ENCODE measurements at places on chromosomes 6 and 20. TPM values are rescaled to one million over a fixed set of nuclear protein-coding genes. Genes with fewer than 3 reads are reported as not detected.

GRCh38 chr6:167666571-167667203 lies 160.0 kb upstream of the AFDN start:
- no peaks in the 10 kb centered on the region for H3K36me3 ChIP-seq
- H3K27ac ChIP-seq, result peak overlapping the region; percentile 79
- H3K4me1 ChIP-seq, result peaks cover 64% of the 10 kb centered on the region
- H3K27me3 ChIP-seq, result no peaks in the 10 kb centered on the region
- H3K4me3 ChIP-seq, result peak overlapping the region; percentile 46
- no peak for DNase-seq

DNA sequence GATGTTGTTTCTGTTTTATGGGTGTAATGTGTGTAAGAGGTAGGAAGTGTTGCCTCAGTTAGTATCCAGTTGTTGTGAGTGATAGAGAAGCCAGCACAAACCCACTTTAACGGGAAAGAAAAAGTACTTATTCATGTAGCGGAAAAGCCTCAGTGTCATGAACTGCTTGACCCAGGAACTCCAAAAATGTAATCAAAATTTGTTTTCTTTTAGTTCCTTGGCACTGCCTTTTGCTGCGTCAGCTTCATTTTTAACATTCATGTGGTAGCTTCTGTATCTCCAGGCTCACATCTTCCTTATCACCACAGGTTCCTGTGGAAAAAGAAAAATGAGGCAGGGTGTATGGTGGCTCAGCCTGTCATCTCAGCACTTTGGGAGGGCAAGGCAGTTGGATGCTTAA lies 46.4 kb upstream of the CCDC28A start:
- H3K4me1 ChIP-seq, result peaks cover 8% of the 10 kb centered on the region
- H3K27me3 ChIP-seq, result no peaks in the 10 kb centered on the region
- H3K4me3 ChIP-seq, result no peak overlapping the region
- peaks cover 2% of the 10 kb centered on the region for H3K36me3 ChIP-seq
- H3K27ac ChIP-seq, result no peak overlapping the region

DNA sequence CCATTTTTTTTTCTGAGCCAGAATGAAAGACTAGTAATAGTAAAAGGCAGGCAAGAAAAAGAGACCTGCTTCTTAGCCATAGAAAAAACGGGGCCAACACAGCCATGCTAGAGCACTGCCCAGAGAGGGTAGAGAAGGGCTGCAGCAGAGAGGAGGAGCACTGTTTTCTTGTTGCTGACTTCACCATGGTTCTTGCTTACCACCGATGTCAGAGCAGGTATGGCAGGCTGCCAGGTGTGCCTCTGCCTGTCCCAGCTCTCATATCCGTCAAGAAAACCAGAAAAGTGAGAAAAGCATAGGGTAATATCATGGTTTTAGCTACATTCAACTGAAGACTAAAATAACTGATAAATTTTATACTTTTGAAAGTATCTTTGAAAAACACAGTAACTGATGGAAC lies 60.7 kb downstream of the DTNBP1 start:
- no peak for DNase-seq
- H3K27me3 ChIP-seq, result no peaks in the 10 kb centered on the region
- peaks cover 2% of the 10 kb centered on the region for H3K36me3 ChIP-seq
- H3K27ac ChIP-seq, result no peak overlapping the region

- H3K36me3 ChIP-seq, result no peaks in the 10 kb centered on the region
- H3K27me3 ChIP-seq, result peaks cover 64% of the 10 kb centered on the region
- DNase-seq, result no peak
- no peaks in the 10 kb centered on the region for H3K4me1 ChIP-seq
- no peak overlapping the region for H3K27ac ChIP-seq
These were observed 4.8 kb downstream of the TRIM10 start for GRCh38 chr6:30156262-30156599.

- no peaks in the 10 kb centered on the region for H3K4me1 ChIP-seq
- H3K27me3 ChIP-seq, result no peaks in the 10 kb centered on the region
- no peak overlapping the region for H3K27ac ChIP-seq
- no peaks in the 10 kb centered on the region for H3K36me3 ChIP-seq
- DNase-seq, result no peak
These were observed 47.2 kb upstream of the SYNDIG1 start for GRCh38 chr20:24422091-24422760.

GRCh38 chr6:142896732-142897131 lies 48.2 kb downstream of the HIVEP2 start:
- peaks cover 2% of the 10 kb centered on the region for H3K36me3 ChIP-seq
- H3K4me3 ChIP-seq, result no peak overlapping the region
- peaks cover 22% of the 10 kb centered on the region for H3K4me1 ChIP-seq

DNA sequence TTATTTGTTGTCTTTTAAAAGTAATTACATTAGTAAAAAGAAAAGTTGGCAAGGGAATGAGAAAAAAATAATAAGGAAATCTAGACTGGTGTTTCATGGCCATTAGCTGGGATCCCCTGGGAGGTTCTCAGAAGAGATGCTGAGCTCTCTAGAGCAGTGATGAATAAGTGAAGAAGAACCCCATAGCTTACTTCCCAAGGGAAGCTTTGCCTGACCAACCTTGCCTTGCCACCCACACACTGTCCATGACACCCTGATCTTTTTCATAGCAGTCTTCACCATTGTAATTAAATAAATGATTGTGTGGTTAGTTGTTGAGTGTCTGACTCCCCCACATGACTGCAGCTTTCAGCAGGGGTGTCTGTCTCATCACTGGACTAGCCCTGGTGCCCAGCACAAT lies 5.9 kb downstream of the C6orf163 start:
- H3K27ac ChIP-seq, result no peak overlapping the region
- no peak overlapping the region for H3K4me3 ChIP-seq
- H3K4me1 ChIP-seq, result no peaks in the 10 kb centered on the region
- peaks cover 5% of the 10 kb centered on the region for H3K36me3 ChIP-seq
- DNase-seq, result no peak
- no peaks in the 10 kb centered on the region for H3K27me3 ChIP-seq

GRCh38 chr20:51339721-51340450 lies 202.6 kb downstream of the NFATC2 start:
- no peaks in the 10 kb centered on the region for H3K36me3 ChIP-seq
- peaks cover 7% of the 10 kb centered on the region for H3K27me3 ChIP-seq
- no peaks in the 10 kb centered on the region for H3K4me1 ChIP-seq
- no peak overlapping the region for H3K27ac ChIP-seq
- no peak for DNase-seq

- peaks cover 44% of the 10 kb centered on the region for H3K4me1 ChIP-seq
- peak overlapping the region; percentile 51 for H3K4me3 ChIP-seq
- no peaks in the 10 kb centered on the region for H3K27me3 ChIP-seq
- peak overlapping the region; percentile 91 for H3K27ac ChIP-seq
- H3K36me3 ChIP-seq, result peaks cover 21% of the 10 kb centered on the region
- no peak for DNase-seq
These were observed 56.6 kb downstream of the SH3BGRL2 start for GRCh38 chr6:79687759-79688158.

- DNase-seq, result no peak
- H3K27ac ChIP-seq, result no peak overlapping the region
- H3K36me3 ChIP-seq, result peaks cover 6% of the 10 kb centered on the region
- H3K4me3 ChIP-seq, result no peak overlapping the region
- no peaks in the 10 kb centered on the region for H3K27me3 ChIP-seq
These were observed 16.3 kb downstream of the GTSF1L start for GRCh38 chr20:43710370-43711044.

- H3K36me3 ChIP-seq, result peaks cover 13% of the 10 kb centered on the region
- H3K27me3 ChIP-seq, result peaks cover 5% of the 10 kb centered on the region
- H3K27ac ChIP-seq, result no peak overlapping the region
- H3K4me3 ChIP-seq, result peak overlapping the region; percentile 85
These were observed 1.2 kb upstream of the HDDC2 start for GRCh38 chr6:125302840-125303511.

DNA sequence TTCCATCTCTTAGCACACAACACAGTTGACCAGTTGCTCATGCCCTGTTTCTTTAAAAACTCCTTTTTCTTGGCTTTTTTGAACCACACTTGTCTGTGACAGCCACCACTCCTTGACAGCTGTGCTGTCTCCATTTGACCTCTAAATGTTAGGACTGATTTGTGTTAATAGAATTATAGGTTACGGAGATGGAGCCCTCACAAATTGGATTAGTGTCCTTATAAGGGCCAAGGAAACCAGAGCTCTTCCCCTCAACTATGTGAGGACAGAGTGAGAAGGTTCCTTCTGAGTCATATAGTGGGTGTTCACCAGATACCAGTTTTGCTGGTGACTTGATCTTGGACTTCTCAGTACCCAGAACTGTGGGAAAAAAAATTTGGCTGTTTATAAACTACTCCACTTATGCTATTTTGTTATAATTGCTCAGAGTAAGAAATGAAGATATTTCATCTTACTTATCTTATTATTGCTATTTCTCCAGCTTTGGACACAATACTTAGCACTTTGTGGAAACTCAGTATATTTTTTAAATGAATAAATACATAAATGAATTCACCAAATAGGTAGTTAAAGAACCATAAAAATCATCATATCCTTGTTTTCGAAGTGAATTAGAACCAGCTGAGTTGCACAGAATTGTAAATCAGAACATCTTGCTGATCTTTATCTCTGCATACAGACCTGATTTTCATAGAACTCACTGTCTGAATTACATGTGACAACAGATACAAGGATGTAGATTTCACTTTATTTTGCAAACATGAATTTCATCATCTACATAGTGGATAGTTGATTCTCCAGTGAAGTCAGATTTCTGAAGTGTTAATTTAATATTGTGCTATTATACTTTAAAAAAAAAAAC lies 598.5 kb upstream of the IRAK1BP1 start:
- no peak for DNase-seq
- H3K36me3 ChIP-seq, result no peaks in the 10 kb centered on the region
- H3K27ac ChIP-seq, result no peak overlapping the region
- H3K4me3 ChIP-seq, result no peak overlapping the region
- no peaks in the 10 kb centered on the region for H3K4me1 ChIP-seq
- no peaks in the 10 kb centered on the region for H3K27me3 ChIP-seq

DNA sequence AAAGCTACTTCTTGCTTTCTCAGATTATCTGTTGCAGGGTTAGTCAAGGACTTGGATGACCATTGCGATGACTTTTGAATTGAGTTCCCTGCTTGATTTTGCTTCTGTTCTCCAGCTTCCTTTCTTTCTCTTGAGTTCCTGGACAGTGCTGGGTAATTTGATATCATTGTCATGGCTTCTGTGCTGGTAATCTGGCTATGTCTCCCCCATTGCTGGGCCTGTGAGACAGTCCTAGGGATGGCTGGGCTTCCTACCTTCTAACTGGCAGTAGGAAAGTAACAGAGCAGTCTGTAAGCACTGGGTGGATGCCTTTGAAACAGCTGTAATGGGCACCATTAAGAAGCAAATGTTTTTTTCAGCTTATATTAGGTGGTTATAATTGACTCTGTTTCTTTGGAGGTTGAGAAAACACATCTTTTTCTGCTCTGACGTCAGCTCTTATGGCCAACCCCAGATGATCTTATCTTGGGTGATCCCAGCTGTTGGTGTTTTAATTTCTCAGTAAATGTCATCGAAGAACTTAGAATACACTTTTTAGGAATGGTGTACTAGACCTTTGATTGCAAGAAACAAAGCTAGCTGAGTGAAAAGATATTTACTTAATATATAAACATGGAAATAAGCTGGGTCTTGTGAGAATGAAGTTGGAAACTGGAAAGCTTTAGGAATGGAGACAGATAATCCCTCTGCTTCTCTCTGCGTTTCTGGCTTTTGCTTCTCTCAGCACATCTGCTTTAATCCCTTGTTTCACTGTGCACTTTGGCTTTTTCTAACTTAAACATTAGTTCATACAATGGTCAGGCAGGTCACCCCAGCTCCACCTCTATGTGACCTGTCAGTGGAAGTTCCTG lies 195.0 kb upstream of the MAN1A1 start:
- H3K27me3 ChIP-seq, result peaks cover 10% of the 10 kb centered on the region
- H3K27ac ChIP-seq, result no peak overlapping the region
- H3K36me3 ChIP-seq, result no peaks in the 10 kb centered on the region
- DNase-seq, result no peak

DNA sequence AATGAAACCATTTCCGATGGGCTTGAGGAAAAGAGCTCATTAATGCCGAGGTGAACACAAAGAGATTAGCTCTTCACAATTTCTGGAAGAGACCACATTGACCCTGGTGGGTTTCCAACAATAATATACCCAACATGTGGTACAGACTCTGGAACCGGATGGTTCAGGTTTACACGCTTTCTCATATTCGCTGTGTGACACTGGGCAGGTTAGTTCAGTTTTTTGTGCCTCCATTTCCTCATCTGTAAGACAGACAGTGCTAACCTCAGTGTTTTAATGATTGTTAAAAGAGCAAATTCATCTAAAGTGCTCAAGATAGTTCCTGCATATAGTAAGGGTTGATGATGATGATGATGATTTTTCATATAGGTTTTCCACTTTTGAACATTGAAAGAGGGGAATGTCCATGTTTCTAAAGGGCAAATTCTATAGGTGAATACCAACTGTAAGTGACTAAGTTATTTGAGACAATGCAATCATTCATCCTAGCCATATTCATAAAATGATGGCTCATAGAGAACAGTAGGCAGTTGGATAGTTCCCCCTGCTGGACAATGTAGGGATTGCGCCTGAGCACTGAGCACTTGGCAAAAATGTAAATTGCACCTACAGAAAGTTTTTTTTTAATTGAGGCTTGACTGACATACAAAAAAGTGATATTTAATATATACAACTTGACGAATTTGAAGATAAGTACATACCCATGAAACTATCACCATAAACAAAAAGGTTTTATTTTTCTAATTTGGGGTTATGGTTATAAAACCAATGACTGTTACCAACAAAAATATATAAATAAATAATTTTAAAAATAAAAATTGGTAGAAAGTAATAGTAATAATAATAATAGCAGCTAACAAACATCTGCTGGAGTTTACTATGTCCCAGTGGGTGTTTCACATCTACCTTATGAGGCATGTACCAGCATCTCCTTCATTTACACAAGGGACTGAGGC lies 2.1 kb upstream of the PERP start:
- H3K27ac ChIP-seq, result peak overlapping the region; percentile 19
- DNase-seq, result peak; percentile 57
- no peaks in the 10 kb centered on the region for H3K36me3 ChIP-seq
- H3K4me3 ChIP-seq, result peak overlapping the region; percentile 47
- no peaks in the 10 kb centered on the region for H3K27me3 ChIP-seq
- H3K4me1 ChIP-seq, result peaks cover 19% of the 10 kb centered on the region

DNA sequence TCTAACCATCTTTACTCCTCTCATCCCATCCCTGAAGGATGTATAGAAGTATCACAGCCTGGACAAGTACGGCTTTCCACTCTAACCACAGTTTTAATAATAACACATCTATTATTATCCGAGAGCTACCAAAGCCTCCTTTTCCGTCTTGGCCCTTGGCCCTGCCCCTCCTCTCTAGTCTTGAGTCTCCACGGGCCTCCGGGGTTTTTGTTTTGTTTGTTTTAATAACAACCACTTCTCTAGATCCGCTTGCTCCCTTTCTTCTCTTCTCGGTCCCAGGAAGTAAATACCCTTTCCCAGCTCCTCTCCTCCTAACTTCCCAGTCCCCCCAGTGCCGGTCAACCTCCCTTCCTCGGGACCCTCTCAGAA lies 661 bp downstream of the LCA5 start:
- no peak for DNase-seq
- H3K36me3 ChIP-seq, result peaks cover 10% of the 10 kb centered on the region
- H3K27ac ChIP-seq, result no peak overlapping the region
- peaks cover 27% of the 10 kb centered on the region for H3K4me1 ChIP-seq
- no peak overlapping the region for H3K4me3 ChIP-seq

- no peak for DNase-seq
- peaks cover 9% of the 10 kb centered on the region for H3K27me3 ChIP-seq
- peaks cover 1% of the 10 kb centered on the region for H3K4me1 ChIP-seq
These were observed 18.3 kb upstream of the SLC17A5 start for GRCh38 chr6:73671911-73672685.

Gene PM20D2
- 20.0 TPM for total RNA-seq

Gene CYP39A1
- total RNA-seq, result 10.3 TPM

Gene ROMO1
- total RNA-seq, result 140 TPM

Gene FAM209A
- total RNA-seq, result 0.69 TPM

Gene ZFP57
- total RNA-seq, result 0.14 TPM

Gene CLPSL2
- not detected for total RNA-seq

Gene FRMD1
- total RNA-seq, result not detected

Gene EDN1
- 2.0 TPM for total RNA-seq

Gene JAG1
- total RNA-seq, result 260 TPM

Gene GJA10
- total RNA-seq, result not detected

Gene BTNL2
- not detected for total RNA-seq

Gene PAK5
- total RNA-seq, result 12.2 TPM

Gene CST2
- total RNA-seq, result not detected

Data from progenitor cell of endocrine pancreas (in vitro differentiated cells).